ENCODE measurements at places on chromosomes 7 and 10.

- no peak for DNase-seq
Measured at GRCh38 chr7:41197769-41198168, 505.1 kb downstream of the INHBA start.

GRCh38 chr10:35889971-35890675 is 248.0 kb upstream of the FZD8 start:
- DNase-seq = no peak

DNA sequence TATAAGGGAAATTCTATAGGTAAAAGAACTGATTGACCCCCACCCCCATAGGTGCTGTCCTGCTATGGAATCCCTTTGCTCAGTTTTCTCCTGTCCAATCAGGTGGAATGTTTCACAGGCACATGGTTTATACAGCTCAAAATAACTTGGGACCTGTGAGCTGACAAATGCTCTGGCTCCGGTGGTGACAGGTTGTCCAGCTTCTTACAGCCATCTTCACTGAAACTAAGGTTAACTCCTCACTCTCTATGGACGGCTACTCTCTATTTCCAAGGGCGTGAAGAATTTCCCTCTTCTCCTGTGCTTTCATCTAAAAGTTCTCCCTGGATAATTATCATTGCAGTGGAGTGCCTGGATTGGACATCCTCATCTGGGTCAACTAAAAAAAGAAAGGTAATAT is at the start of gene MYPN:
MYPN (plus strand) TSS at position 158 of the 400 bp plus-strand sequence. CDS start 11,951 bp downstream, outside the sequence.
- no peak for DNase-seq

- DNase-seq = no peak
Measured at GRCh38 chr7:36083626-36084380, 69.3 kb upstream of the EEPD1 start.

- DNase-seq = no peak
Measured at GRCh38 chr7:25350041-25350440, 121.8 kb upstream of the NPVF start.

DNA sequence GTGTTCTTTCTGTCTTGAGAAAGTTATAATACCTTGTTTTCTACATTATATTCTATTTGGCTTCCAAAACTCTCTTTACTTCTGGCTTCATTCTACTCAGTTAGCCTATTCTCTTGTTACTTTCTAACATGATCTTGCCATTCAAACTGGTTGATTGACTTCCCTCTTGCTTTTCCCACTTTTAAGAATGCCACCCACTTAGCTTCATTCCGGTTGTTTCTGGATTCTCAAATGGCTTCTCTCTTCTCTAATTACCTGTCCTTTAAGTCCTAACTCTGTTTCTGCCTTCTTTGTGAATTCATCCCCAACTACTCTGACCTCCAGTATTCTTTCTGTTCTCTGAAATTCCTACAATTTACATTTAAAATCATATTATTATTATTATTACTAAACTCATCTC is 52.0 kb downstream of the ANKIB1 start:
- no peak for DNase-seq

DNA sequence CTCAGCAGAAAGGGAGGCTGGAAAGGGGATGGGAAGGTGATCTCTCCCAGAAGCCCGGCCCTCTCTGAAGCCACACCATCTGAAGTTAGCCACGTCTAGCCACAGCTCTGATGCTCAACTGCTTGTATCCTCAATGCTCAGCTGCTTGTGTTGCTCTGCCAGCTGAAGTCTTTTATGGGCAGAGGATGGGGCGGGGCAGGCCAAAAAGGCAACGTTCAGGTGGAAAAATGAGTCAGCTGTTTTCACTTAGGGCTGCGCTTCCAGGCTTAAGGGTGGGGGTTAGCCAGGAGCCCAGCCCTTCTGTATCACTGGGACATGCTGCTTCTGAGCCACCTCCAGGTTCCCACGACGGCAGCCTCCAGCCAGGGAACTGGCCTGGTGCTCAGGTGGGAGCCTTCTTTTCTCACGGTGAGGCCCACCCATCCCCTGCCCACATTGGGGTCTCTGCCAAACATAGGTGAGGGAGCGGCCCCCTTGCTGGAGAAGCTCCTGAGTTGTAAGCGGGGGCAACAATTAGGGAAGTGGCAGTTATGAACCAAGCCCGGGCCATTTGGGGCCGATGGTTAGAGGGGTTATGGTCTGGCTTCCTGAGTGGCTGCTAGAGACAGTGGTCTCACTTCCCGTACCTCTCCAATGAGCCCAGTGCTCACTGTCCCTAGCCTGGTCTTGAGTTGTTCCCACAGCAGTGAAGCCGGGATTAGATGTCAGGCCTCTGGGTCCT is 44.9 kb upstream of the CNPY1 start:
- DNase-seq = no peak

GRCh38 chr7:29282819-29283414 is 88.3 kb downstream of the CHN2 start:
- no peak for DNase-seq

GRCh38 chr7:44626620-44627019 is 20.2 kb downstream of the OGDH start:
- DNase-seq = no peak

DNA sequence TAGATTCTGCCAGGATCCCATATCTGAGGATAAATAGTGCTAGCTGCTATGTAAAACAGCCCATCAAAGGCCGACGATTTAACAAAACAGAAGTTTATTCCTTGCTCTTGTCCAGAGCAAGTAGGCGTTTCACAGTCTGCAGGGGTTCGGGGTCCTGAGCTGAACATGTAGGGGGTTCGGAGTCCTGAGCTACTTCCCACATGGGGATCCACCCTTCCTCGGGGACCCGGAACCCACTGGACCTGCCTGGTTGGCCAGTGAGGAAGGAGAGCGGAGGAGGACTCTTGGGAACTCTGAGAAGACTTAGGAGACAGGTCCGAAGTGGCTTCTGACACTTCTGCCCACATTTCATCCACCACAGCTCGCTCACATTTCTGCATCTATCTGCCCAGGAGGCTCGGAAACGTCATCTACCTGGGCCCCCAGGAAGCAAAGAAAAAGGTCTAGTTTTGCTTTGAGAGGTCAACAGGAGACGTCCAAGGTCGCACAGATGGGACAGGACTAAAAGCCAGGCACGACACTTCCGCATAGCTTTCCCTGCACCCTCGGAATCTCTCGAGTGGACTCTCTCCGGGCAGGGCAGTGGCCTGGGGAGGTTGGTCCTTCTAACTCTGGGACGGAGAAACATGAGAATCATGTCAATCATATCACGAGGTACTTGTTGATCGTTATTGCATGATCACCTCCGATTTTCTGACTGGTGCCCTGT is 86.4 kb downstream of the MICALL2 start:
- DNase-seq = no peak

DNA sequence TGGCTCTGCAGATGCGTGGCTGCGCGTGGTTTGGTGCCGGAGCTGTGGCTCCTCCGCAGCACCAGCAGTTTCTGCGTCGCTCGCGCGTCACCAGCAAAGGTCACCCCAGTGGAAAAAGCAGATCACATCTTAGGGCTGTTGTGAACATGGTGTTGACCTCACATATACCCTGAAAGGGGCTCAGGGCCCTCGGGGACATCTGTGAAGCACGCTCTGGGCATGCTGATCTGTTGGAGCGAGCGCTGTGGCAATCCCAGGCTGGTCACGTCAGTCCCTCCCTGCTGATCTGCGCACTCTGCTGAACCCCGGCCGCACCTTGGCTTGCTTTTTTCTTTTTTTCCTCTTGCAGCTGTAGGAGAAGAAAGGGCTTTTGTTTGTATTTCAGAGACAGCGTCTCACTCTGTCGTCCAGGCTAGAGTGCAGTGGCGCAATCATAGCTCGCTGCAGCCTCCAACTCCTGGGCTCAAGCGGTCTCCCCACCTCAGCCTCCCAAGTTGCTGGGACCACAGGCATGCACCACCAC is 33.3 kb upstream of the AP5Z1 start:
- no peak for DNase-seq

GRCh38 chr7:139998572-139998971 is 64.2 kb downstream of the PARP12 start:
- DNase-seq = no peak

- DNase-seq = no peak
Measured at GRCh38 chr10:94617389-94617944, 66.1 kb upstream of the CYP2C18 start.

DNA sequence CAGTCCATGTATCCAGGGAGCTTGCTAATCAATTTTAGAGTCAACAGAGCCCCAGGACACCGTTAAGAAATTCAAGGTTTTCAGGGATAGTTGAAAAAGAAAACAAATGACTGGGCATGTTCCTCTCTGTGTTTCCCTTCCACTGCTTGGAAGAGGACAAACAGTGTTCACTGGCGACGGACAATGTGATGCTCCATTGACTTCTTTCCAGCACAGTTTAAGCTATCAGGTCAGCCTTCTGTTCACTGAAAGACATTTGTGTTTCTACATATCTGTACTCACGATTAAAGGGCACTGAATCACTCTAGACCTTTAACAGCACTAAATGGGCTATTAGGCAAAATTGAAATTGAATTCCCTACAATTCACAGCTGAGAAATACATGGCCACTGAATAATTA is 123.6 kb downstream of the RNLS start:
- no peak for DNase-seq

GRCh38 chr10:49273082-49273465 is 25.9 kb upstream of the C10orf71 start:
- DNase-seq = no peak

- no peak for DNase-seq
Measured at GRCh38 chr7:26620352-26620751, 244.0 kb downstream of the SKAP2 start.

DNA sequence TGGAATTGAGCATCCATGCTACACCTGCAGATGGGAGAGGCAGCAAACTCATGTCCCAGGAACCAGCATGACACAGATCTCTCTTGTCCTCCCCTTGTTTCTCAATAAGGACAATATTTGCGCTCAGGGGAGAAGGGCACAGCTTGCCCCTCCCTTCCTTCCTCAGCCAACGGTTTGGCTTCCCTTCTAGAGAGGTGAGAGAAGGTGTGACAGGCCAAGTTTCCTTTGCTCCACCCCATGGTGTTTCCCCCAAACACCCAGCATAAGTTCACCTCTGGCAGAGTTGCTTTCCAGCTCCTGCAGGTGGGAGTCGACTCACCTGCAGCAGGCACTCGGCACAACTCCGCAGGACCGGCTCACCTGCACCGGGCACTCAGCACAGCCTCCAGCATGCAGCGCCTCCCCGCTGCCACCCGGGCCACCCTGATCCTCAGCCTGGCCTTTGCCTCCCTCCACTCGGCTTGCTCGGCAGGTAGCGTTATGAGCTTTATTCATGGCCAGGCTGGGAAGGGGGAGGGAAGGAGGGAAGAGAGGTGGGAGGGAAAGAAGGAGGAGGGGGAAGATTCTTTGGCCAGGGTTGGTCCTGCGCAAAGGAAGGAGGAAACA is at the start of the genes ATP6V0A4 and TMEM213:
ATP6V0A4 (minus strand) TSS at position 482 of the 606 bp plus-strand sequence. CDS start 26,949 bp downstream, outside the sequence.
TMEM213 (plus strand) TSS at position 280 of the 606 bp plus-strand sequence; CDS start at position 391, 111 bp downstream.
- DNase-seq = no peak

- DNase-seq = no peak
Measured at GRCh38 chr10:44511166-44511565, 126.3 kb upstream of the CXCL12 start.

DNA sequence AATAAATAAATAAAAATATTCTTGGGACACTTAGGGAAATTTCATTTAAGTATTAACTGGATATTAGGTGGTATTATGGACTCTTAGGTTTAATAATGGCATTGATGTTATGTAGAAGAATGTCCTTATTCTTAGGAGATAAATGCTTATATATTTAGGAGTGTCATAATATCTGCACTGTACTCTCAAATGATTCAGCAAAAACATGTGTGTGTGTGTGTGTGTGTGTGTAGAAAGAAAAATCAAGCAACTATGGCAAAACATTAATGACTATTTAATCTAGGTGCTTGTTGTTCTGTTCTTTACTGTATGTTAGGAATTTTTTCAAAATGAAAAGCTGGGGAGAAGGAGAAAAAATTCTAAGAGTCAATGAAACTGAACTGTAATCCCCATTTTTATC is 3.9 kb downstream of the ASNS start:
- no peak for DNase-seq

- DNase-seq = no peak
Measured at GRCh38 chr7:80699721-80700256, 61.3 kb downstream of the CD36 start.

DNA sequence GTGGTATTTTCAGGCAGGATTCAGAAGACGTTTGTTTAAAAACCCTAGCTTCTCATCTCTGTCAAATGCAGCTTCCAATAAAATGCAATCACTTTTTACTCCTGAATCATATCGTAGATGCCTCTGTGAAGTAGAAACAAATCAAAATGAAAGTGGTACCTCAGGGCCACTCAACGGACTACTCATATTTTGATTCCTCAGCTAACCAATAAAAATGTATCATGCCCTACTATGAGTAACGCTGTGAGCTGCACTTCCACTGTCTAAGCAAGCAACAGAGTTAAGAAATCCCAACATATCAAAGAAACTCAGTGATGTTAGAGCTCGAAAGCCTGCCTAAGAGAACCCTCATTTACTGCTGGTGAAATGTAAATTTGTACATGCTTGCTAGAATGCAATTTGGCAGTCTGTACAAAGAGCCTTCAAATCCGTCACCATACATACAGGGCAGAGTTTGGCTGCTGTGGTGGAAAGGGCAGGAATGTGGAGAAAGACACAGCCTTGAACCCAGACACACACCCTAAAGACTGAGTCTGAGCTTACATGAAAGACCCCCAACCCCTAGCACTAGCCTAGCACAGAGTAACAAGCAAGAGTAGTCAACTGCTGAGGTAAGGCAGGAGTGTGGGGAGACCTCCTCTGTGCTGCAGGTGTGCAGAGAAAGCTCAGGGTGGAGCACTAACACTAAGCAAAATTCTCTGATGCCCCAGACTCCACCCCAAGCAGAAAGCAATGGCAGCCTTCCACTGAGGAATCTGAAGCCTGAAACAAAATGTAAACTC is 151.5 kb downstream of the ANK3 start:
- DNase-seq = no peak

GRCh38 chr7:132696332-132696731 is 120.1 kb upstream of the PLXNA4 start:
- DNase-seq = no peak

- no peak for DNase-seq
Measured at GRCh38 chr7:2214636-2215035, 18.1 kb downstream of the MAD1L1 start.

GRCh38 chr10:96570983-96571964 is 15.5 kb downstream of the TM9SF3 start:
- DNase-seq = no peak

- no peak for DNase-seq
Measured at GRCh38 chr7:91126762-91127161, 137.5 kb upstream of the FZD1 start.

DNA sequence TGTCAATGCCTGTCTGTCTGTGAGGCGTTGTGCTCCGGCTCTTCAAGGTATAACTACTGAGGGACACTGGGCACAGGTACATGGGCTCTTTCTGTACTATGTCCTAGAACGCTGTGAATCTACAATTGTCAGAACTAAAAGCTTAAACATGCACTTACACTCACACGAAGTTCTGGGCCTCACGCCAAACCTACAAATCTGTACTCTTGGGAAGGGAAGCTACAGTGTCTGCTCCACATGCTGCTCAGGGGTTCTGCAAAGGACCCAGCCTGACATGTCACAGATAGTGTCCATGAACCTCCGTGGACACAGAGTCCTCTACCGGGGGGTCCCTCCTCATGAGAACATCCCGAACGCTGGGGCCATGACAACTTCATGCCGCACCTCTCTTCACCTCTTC is 268.7 kb downstream of the WDR37 start:
- no peak for DNase-seq
